GM03348 (cell line): ENCODE measurements at places on chromosomes 16 and 17.

DNA sequence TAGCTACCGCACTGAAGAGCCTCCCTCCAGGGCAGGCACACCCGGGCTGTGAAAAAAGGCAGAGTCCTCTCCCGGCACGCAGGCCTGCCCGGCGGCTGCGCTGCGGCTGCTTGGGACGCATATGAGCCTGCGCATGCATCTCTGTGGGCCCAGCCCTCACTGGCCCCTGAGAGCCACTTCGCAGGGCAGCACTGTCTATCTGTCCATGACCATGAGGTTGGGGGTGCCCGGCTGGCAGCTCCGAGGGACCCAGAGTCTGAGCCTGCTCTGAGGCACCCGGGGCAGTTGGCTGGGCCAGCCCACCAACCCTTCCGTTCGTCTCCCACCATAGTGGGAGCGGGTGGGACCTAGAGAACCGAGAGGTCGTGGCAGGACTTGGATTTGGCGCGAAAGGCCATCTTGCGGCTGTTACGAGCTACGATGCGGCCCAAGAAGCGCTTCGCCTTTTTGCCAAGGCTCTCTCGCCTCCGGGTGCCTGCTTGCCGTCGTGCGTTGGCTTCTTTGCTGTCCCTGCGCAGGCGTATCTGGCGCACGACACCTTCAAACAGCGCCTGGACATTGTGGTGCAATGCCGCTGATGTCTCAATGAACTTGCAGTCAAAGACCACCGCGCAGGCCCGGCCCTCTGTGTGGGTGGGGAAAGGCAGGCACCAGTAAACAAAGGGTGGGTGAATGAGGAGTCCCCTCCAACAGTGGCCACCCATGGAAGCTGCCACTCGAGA, 3.2 kb upstream of the CDH16 start:
- DNase-seq: no peak

DNA sequence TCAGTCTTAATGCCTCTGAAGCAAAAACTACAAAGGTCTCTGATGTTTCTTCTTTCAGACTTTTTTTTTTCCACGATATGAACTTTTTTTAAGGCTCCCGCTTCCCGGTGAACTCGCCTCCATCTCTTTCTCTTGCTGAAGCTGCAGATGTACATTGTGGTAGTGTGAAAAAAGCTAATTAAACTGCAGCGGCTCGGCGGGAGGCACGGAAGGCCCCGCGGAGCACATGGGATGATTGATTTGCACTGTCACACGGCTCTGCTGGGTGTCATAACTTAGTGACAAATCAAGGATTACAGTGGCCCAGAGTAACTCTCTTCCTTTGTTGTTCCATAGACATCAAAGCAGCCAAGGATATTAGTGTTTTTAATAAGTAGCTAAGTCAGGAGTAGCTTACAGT, 196.3 kb downstream of the AXIN2 start:
- DNase-seq: no peak

DNA sequence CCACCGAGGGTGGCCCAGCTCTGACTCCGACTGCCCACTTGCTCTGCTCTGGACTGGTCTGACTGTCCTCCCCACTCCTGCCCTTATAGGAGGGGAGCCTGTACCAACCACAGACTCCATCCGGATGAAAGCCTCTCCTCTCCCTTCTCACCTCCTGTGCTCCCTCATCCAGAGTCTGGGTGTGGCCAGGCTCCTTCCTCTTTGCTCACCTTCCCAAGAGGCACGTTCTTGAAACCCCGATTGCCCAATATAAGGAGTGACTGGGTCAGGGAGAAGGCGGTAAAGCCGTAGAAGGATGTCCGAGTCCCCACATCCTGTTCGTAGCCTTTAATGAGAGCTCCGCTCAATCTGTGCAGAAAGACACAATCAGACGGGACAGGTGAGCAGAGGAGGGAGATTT, 17.1 kb downstream of the ST6GALNAC1 start:
- no peak for DNase-seq

- DNase-seq: no peak
Measured at GRCh38 chr17:68394608-68395331, 62.5 kb downstream of the WIPI1 start.

- DNase-seq: peak; percentile 39
Measured at GRCh38 chr17:3959295-3959899, 4.8 kb downstream of the ATP2A3 start.

DNA sequence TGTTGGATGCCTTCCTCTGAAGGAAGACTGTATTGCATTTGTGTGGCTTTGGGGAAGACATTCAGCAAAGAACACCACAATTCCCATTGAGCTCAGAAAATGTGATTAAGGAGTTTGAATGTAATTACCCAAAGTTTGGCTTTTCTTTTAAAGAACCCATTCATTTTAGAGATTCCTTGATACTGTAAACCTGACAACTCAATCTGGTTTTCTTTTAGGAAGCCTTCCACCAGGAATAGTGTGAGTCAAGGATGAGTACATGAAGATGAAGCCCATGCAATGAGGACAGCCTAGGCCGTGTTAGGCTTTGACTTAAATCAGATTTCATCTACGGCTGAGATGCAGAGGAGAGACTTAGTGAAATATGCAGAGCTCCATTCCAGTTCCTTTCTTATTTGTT, 271.7 kb upstream of the TBX2 start:
- peak; percentile 22 for DNase-seq

GRCh38 chr17:29514792-29515191, 52.0 kb downstream of the ABHD15 start:
- DNase-seq: peak; percentile 13

GRCh38 chr17:32733401-32733800, 143.5 kb downstream of the MYO1D start:
- no peak for DNase-seq

DNA sequence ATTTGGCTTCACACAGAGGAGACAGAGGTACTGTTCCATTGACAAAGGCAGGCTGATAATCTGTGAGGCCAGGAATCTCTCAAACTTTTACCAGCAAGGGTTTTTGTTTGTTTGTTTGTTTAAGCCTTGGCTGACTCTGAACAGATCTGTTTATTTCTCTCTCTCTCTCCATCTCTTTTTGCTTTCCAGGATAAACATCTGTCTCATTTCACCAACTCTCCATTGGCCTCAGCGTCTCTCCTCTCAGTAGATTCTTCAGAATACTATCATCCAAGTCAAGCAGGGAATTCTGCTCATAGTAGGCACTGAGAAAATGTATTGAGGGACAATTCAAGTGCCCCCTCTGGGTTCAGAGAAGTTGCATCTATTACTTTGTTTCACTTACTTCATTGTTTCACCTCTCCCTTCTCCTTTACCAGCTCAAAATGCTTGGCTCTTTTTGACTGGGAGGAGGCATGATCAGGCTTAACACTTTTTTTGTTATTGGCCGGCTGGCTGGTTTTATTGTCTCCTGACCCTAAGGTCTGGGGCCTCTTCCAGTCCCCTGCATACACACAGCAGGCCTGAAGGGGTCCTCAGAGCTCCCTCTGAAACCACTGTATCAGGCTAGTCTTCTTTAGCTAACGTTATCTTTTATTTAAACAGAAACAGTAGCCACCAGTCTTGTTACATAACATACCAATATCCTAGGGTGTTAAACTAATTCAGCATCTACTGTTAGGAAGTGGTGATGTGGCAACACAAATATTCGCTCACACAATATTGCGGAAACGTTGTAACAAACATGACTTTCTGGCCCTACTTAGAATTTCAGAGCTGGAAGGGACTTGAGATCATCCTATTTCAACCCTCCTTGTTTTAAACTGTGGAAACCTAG, 2.0 kb upstream of the YPEL2 start:
- DNase-seq: peak; percentile 85

- no peak for DNase-seq
Measured at GRCh38 chr16:28140788-28141618, 70.8 kb downstream of the XPO6 start.

DNA sequence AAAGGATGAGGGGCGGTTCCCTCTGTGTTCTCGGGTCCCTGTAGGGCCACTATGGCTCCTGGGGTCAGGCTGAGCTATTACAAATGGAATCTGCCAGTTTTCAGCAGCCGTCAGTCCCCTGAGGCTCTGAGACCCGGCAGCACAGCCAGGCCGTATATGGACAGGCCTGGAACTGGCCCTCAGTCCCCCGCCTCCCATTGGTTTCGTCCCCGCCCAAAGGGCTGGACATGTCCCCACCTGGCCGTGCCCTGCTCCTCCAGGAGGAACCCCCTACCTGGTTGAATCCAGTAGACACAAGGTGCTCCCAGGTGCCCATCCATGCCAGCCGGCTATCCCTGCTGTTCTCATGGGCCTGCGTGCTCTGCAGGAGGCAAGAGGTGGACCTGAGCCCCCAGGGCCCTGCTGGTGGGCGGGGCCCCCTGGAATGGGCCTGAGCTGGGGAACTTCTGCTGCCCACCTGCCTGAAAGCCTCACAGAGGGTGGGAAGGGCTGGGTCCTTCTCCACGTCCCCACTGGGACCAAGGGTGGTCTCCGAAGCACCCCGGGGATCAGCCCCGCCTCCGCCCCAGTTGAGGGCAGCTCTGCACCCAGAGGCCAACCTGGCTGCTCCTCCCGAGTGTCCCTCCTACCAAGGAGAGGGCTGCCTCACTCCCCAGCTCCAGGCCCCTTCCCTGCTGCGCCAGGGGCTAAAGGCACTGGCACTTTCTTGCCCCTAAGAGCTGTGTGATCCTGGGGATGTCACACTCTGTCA, 16.8 kb downstream of the VASN start:
- DNase-seq: no peak

DNA sequence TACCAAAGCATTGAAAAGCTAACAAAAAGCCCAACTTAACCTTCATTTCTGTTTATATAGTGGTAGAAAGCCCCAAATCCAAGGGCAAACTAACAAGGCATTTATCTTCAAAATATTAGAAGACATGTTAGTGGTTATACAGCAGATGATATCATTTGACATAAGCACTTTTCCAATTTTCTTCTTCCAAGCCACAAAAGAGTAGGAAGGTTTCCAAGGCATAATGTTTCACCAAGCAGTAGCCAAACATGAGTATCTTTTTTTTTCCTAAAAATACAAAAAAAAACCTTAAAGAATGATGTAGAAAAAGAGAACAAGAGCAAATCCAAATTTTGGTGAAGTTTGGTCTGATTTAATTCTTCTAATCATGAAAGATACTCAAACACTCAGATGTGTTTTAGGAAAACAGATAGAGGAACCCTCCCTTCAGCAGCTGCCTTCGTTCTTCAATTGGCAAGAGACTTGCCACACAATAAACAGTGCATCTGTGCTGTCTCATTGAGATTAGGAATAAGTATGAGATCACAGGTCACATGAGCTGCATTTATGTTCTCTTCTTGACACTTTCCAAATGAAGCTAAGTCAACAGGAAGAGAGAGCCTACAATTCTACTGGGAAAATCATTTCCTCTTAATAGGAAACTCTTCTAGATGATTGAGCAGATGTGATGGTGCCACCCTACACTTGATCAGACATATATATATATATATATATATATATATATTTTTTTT, 106.7 kb downstream of the TTC19 start:
- peak; percentile 35 for DNase-seq

GRCh38 chr16:27972500-27972899, 91.0 kb downstream of the GSG1L start:
- peak; percentile 43 for DNase-seq

GRCh38 chr16:78317564-78318240, 218.2 kb downstream of the WWOX start:
- no peak for DNase-seq

- DNase-seq: peak; percentile 37
Measured at GRCh38 chr17:46818929-46819859, 702 bp upstream of the WNT3 start.

GRCh38 chr16:84874553-84874952, 54.8 kb downstream of the CRISPLD2 start:
- DNase-seq: no peak

DNA sequence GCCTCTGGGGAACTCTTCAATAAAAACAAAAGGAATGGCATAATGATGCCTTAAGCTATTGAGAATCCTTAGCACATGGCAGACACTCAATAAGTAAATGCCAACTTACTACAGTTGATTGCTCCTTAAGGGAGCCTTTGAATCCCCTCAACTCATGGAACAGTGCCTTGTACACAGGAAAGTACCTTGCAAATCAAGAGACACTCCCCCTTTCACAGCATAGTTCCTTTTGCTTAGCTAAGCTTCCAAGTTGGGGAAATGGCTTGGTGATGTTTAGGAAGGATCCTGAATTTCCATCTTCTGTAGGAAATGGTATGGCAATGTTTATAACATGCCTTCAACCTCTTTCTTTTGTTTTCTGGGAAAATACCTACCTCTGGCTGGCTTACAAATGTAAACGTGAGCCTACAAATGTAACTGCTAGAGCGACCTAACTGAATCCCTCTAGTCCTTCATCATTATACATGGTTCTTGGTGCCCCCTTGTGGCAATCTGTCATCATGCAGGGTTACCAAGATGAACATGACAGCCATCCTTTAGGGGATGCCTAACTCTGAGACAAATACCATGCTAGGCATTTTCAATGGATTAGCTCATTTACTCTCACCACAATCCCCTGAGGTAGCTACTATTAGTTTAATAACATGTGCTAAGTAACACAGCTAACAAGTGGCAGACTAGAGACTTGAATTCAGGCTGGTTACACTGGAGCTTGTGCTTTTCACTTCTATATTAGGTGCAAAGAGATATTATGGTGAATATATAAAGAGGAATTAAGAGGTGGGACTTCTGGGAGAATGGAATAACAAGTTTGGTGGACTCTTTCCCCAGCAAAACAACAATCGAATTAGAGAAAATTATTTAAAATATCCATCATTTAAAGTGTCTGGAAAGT, 65.0 kb downstream of the MMD start:
- peak; percentile 78 for DNase-seq

GRCh38 chr17:69702078-69702477, 287.6 kb downstream of the MAP2K6 start:
- DNase-seq: no peak

DNA sequence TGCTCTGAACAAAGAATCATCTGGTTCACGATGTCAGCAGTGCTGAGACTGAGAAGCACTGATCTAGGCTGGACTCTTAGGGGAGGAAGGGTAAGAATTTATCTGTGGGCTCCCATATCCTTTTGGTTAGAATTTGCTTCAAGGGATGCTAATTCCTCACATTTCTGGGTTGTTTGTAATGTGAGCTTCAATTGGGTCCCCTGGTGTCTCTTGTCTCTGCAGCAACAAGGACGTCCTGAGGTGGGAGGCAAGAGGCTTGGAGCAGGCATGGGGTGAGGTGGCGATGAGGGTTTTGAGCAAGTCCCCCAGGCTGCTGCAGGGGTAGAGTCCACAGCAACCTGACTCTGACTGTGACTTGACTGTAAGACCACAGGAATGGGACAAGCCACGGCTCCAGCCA, 213.8 kb upstream of the NLRP1 start:
- no peak for DNase-seq

GRCh38 chr17:59621771-59622170, 2.1 kb downstream of the CLTC start:
- DNase-seq: no peak

- DNase-seq: no peak
Measured at GRCh38 chr16:57549730-57550129, 7.3 kb downstream of the ADGRG5 start.

- DNase-seq: no peak
Measured at GRCh38 chr17:773467-774312, 8.4 kb downstream of the GLOD4 start.

- DNase-seq: no peak
Measured at GRCh38 chr16:24771779-24772157, 42.3 kb downstream of the TNRC6A start.

GRCh38 chr16:74107795-74108610, 188.6 kb upstream of the PSMD7 start:
- DNase-seq: peak; percentile 26
